ENCODE measurements at places on chromosomes 7 and 10.
A peak's percentile ranks its signal among the peaks of the same experiment; 100 is the strongest.

DNA sequence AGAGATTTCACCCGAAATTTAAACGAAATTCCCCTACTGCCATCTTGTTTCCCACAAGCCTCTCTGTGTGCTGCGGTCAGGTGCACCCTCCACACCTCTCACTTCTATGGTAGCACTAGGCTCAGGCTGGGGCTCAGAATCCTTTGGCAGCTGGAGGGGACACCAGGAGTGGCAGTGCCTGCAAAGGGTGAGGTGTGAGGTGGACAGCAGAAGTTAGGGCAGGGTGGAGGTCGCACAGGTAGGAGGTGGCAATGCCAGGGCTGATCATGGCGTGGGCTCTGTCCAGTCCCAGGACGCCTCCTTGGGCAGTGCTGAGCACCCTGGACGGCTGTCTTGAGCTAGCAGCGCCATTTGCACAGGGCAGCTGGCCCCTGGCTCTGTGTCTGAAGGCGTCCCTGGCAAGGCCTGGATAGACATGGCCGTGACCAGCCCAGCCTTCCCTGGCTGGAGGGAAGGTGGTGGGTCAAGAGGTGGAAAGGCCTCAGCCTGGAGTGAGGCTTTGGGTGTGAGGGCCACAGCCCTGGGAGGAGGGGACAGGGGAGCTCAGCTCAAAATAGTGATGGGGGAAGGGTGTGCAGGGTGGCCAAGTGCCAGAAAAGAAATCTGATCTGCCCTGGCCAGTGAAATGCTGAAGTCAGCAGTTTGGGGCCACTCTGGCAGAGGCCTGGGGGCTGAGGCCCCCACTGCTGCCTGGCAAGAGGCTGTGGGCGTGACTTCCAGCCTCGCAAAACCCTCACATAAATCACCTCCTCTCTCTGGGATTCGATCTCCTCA, 40.0 kb downstream of the ZCCHC24 start:
- no peak for DNase-seq

DNA sequence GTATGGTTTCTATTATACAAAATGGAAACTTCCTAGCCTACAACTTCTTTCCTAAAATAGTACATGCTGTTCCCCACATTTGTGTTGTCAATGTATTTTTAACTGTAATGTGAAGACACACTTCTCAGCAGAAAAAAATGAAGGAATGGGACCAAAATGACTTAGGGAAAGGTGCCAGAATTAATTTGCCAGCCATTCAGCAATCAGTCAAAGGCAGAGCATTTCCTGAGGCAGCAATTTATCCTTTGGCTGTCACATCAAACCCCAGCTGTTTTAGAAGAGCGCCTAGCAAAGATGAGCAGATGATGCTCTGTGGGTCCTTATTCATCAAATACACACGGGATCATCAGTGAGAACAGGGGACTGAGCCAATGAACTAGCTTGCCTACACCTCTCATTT, 592.5 kb downstream of the KCNMA1 start:
- no peak for DNase-seq

- DNase-seq = peak; percentile 84
Observed at GRCh38 chr10:119251315-119251708, 43.9 kb downstream of the GRK5 start.

GRCh38 chr10:17820943-17821342, 11.8 kb downstream of the MRC1 start:
- DNase-seq = no peak

- peak; percentile 62 for DNase-seq
Observed at GRCh38 chr10:101272229-101272868, 43.1 kb upstream of the LBX1 start.

GRCh38 chr10:24193330-24193729, 15.6 kb upstream of the KIAA1217 start:
- DNase-seq = no peak

DNA sequence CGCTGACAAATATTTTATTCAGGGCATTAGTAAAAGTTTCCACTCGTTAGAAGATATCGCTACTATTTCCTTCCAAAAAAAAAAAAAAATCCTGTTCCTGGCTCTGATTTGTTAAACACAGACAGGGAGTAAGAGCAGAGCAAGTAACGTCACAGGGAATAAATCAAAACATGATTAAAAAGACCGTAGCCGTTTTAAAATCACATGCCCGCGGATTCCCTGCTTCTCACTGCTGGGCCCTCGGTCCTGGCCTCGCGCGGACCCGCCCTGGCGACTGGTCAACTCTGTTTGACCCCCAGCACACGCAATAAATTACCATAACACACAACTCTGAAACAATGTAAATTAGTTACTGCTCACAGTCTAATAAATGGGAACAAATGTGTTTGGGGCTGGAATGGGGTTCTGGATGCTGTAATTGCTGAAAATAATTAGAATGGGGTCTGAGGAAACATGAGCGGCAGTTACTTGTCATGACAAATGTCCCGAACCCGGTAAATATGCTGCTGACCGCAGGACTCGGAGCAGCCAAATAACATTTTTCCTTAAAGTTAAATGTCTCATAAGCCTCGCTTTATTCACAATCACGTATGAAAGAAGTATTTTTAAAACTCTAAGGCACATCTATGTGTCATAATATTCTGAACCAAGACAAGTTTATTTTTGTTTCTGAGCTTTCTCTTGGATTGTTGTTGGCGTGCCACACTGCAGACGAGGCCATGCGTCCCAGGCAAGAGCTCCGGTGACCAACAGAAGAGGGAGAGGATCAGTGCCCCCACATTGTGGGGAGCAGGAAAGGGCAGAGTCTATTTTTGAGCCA, 17.9 kb downstream of the EBF3 start:
- DNase-seq = no peak
